ENCODE measurements at places on chromosomes 1 and 21.

- no peak for DNase-seq
Observed at GRCh38 chr1:230123280-230124185, 56.5 kb downstream of the GALNT2 start.

DNA sequence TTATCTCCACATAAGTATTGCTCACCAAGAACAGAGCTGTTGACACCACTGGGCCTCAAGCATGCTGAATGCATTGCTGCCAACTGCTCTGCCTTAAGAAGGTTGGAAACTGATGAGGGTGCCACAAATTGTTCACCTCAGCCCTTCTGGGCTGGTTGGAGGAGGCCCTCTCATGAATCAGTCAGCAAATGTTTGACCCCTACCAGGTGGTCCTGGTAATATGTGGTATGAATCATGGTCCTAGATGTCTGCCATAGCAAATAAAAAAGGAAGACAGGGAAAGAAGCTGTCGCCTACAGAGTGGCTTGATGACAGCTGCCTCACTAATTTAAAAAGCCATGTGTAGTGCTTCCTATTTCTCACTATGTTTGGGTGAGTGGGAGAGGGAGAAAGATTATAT, 12.2 kb downstream of the SPATA46 start:
- no peak for DNase-seq

- DNase-seq, result no peak
Observed at GRCh38 chr21:44697811-44698734, 1.1 kb downstream of the KRTAP10-12 start.

DNA sequence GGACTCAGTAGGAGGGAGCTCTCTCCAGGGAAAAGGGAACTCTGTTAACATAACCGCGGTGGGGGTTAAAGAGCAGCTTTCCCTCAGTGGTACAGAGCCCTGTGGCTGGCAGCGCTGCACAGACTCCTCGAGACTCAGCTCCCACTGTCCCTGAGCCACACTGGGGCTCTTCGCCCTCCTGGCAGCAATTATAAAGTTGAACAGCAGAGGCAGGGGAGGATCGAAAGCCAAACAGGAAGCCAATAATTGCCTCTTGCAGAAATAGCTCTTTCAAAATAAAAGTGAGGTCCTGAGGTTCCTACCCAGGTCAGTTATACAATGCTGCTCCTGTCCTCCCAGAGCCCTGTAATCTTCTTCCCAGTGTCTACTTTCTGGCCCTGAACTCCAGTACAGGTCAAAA, 77.0 kb downstream of the FAM78B start:
- no peak for DNase-seq

Data from non-pigmented ciliary epithelial cell (primary cell).